Heart left ventricle (tissue), 16 donors: ENCODE measurements at places on chromosomes 2 and 18.

DNA sequence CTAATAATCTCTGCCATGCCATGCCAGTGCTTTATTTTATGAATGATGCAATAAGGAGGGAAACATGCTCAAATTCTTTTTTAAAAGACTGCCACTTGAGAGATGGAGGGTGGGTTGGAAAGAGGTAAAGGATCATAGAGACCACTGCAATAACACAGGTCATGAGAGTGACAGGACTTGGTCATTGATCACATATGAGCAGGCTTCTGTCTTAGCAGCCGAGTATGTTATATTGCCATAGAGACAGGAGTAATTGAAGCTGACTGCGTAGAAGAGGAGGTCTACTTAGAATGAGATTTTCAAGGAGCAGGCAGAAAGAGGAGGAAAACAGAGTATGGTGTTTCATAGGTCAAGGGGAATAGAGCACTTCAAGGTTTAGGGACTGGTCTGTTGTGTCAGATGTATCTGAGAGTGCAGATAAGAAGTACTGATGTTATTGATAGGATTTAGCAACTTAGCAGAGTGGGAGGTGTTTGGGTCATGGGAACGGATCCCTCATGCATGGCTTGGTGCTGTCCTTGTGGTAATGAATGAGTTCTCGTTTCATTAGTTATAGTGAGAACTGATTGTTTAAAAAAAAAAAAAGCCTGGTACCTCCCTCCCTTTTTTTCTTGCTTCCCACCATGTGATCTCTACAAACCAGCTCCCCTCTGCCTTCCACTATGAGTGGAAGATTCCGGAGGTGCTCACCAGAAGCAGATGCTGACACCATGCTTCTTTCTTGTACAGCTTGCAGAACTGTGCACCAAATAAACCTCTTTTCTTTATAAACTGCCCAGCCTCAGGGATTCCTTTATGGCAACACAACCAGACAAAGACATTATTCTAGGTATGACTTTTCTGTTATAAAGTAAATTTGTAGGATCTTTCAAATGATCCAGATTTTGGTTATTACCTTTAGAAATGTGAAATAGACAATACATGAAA lies 32.8 kb downstream of the UGP2 start:
- no peak for DNase-seq

GRCh38 chr18:5444269-5444668 lies 99.5 kb downstream of the EPB41L3 start:
- no peak for DNase-seq

GRCh38 chr2:238761868-238762267 lies 86.0 kb upstream of the TWIST2 start:
- no peak for DNase-seq

- DNase-seq = no peak
These were observed 268.4 kb upstream of the CDH19 start for GRCh38 chr18:66872277-66872676.

DNA sequence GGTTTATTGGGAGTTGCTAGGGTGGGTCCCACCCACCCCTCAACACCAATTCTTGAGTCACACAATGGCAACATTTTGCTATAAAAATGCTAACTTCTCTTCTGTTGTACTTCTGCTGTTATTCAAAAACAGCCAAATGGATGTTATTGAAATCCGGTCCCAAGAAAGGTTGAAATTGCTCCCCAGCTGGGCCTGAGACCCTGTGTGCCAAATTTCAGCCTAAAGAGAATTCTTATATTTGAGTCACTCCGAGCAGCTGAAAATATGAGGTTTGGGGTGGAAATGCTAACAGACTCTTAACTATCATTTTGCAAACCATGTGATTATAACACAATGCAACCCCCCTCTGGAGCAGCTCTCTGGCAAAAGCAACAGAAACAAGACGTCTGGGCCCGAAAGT lies 27.0 kb upstream of the ACVR1 start:
- no peak for DNase-seq

DNA sequence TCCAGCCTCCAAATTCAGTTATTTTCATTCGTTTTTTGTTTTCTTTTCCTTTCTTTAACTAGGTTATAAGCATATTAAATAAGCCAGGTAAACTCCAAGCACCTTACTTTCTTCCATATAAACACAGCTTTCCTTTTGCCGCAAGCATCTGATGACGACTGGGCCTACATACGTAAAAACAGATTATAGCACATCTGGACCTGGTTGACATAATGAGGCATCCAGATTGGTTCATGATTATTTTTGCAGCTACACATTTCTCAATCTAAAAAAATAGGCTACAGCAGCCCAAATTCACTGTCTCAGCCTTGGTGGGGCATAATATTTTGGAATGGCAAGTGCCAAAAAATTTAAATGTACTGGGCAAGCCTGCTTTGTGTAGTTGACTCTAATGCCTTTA lies 7.7 kb downstream of the CYP1B1 start:
- DNase-seq = no peak

DNA sequence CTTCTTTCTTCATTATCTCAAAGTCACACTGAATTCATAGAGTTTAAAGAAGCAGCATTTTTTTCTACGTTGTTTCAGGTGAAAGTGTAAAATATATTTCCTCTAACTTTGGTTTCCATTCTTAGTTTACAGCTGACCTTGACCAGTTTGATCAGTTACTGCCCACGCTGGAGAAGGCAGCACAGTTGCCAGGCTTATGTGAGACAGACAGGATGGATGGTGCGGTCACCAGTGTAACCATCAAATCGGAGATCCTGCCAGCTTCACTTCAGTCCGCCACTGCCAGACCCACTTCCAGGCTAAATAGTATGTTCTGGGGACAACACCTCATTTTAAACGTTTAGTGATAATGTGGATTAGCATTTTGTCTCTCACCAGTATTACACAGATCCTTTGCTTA lies 82.4 kb downstream of the PTRHD1 start:
- no peak for DNase-seq

- no peak for DNase-seq
These were observed 38.7 kb downstream of the RPL37A start for GRCh38 chr2:216537366-216537765.

GRCh38 chr2:216221811-216222210 lies 112.7 kb downstream of the XRCC5 start:
- no peak for DNase-seq

DNA sequence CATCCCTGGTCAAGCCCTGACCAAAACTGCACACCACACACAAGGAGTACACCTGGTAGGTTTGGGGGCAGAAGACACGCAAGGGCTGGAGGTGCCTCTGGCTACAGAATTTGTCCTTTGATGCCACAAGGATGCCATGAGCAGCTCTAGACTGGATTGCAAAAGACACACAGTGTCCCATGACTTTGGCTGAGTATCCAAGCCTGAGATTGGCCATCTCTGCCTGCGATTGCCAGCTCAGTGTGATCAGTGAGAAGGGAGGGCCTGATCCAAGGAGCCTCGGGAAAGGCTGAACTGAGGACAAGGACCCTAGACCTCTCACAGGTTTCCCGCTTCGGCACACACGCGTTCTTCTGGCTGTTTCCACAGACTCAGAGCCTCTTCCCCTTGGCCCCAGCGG lies 60.0 kb upstream of the FOSL2 start:
- DNase-seq = no peak

GRCh38 chr18:11367351-11367750 lies 218.0 kb upstream of the PIEZO2 start:
- no peak for DNase-seq

GRCh38 chr18:21004726-21005125 lies 106.9 kb downstream of the ROCK1 start:
- DNase-seq = peak; percentile 21

GRCh38 chr2:26679867-26680266 lies 12.7 kb upstream of the KCNK3 start:
- DNase-seq = no peak
